ENCODE measurements at places on chromosomes 11 and 22.

DNA sequence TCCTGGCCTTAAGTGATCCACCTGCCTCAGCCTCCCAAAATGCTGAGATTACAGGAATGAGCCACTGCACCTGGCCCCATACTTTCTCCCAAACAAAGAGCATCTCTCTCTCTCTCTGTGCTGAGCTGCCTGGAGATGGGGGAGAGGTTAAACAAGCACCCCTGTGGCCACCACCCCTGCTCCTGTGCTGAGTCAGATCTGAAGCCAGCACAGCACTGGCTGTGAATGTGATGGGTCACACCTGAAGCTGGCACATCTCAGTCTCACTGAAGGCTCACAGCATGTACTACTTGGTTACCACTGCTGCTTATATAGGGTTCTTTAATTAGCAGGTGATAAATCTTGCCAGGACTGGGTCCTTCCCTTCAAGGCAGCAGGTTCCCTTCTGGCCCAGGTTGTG lies 10.8 kb upstream of the WEE1 start:
- DNase-seq = no peak

- no peak for DNase-seq
Observed at GRCh38 chr11:112656772-112657428, 304.3 kb upstream of the NCAM1 start.

DNA sequence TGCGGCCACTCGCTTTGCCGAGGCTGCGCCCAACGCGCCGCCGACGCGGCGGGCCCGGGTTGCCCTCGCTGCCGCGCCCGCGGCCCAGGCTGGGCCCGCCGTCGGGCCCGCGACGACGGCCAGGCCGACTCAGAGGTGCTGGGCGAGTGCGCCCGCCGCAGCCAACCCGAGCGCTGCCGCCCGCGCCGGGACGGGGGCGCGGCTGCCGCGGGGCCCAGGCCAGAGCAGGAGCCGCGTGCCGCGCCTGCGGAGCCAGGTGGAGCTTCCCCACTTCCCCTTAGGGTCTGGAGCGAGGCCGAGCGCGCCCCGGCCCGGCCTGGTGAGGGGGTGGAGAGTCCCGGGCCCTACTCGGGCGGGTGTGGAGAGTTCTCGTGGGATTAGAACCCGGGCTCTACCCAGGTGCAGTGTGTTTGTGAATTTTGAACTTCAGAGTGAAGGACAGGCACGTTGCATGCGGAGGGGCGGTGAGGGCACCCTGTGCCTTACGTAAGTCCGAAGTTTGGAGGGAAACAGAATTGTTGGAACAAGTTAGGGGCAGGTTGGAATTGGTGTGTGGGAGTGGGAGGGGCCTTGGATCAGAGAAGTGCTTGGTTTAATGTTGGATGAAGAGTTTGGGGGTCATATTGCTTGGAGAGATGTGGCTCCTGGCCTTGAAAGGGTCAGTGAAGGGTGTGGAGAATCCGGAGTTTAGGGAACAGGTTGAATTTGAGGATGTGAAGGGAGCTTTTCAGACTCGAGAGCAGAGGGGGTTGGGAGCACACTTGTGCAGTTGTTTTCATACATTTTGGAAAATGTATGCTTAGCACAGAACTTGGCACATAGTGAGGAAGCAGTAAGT lies 697 bp downstream of the RNF169 start:
- no peak for DNase-seq

DNA sequence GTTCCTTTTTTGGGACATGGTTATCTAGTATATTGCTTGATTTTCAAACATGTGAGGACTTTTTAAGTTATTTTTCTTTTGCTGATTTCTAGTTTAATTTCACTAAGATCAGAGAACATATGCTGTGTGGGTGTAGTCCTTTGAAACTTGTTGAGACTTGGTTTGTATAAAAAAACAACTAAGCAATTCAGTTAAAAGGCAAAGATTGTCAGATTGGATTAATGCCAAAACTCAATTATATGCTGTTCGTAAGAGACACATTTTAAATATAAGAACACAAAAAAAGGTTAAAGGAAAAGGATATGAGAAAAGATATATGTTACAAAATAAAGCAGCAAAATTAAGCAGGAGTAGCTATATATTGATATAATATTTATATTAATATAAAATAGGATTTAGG lies 17.8 kb upstream of the RRM1 start:
- no peak for DNase-seq

DNA sequence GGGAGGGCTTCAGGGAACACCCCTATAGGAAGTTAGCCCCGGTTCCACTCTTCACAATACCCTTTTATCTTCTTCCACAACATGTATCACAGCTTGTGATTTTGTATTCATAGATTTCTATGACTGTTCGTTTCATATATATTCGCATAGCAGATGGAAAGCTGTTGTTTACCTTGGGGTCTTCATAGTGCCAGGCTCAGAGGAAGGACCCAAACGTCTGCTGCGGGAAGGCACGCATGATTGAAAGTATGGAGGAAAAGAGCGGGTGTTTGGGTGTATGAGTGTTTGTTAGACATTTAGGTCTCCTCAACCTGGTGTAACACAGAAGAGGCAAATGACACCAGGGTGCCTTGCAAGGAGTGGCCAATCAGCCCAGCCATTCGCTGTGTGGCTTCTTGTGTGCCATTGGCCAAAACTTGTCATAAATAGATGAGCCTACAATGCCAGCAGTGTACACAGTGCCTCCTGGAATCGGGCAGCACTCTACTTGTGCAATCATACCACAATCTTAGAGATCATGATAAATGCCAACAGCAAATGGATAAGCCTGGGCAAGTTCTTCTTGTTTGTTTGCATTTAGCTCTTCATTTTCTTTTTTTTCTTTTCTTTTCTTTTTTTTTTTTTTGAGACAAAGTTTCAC lies 10.9 kb upstream of the ADA2 start:
- DNase-seq = no peak

DNA sequence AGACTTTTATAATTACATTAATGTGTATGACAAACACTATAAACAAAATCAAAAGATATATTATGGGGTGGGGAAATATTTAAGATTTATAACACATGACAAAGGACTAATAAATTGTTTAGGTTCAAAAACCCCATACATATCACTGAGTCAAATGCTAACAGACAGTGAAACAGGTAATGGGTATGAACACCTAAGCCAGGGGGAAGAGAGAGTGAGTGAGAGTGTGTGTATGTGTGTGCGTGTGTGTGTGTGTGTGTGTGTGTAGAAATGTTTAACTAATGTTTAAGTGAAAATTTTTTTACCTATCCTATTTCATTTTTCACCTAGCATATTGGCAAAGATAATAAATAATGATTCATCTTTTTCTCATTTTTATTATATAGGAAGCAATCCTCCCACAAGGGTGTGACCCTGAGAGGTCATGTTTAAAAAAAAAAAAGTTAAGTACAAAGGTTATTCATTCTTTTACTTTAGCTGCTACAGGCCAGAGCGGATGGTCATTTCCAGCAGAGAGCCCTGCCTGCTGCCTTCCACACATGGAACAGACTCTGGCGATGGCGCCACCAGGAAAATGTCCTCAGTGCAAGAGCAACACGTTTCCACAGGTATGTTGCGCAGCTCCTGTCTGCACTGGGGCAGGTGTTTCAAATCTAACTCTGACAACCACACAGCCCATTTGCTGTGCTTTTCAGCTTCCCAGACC lies 72.9 kb downstream of the PISD start:
- no peak for DNase-seq

DNA sequence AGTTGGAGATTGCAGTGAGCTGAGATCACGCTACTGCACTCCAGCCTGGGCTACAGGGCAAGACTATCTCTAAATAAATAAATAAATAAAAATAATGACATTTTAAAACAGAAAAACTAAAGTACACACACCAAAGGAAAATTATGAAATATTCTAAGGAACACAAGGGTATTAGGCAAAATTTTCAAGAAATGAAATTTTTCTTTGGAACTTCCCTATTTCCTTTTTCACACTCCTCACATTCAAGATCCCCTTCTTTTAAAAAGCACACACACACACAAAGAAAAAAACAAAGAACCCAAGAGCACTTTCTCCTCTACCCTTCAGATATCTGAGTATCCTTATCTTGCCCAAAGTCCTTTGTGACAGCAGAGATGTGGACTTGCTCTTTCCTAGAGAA lies 92.8 kb downstream of the CCDC73 start:
- no peak for DNase-seq

GRCh38 chr11:125441648-125442410 lies 54.2 kb downstream of the FEZ1 start:
- no peak for DNase-seq

DNA sequence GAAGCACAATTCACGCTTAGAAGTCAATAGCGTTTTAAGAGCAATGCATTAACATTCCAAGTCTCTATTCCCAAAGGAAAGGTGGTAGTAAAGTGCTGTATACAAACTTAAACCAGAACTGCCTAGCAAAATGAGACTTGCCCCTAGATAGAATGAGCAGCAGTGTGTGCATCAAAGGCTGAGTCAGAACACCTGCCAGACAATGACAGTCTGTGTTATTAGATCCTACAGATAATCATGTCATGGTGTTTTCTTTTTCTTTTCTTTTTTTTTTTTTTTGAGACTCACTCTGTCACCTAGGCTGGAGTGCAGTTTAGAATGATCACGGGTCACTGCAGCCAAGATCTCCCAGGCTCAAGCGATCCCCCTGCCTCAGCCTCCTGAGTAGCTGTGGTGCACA lies 1.6 kb downstream of the RTCB start:
- DNase-seq = no peak

GRCh38 chr22:24894220-24894975 lies 52.1 kb downstream of the LHFPL7 start:
- DNase-seq = no peak

DNA sequence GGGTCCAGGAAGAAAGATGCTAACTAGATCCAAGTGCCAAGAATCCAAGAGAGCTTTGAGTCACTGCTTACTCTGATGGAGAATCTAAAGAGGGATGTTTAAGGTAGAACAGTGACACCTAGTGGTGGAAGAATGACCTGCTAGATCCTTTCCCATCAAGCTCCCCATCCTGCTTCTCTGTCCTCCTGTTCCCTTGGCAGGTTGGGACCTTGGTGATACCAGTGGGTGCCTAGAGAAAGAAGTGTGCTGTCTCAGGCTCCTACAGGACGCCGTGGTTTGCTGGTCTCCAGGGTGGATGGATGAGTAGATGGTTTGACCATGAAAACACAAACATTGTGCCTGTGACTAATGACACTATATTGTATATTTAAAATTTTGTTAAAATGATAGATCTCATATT lies 383.7 kb downstream of the TMEM135 start:
- peak; percentile 76 for DNase-seq

DNA sequence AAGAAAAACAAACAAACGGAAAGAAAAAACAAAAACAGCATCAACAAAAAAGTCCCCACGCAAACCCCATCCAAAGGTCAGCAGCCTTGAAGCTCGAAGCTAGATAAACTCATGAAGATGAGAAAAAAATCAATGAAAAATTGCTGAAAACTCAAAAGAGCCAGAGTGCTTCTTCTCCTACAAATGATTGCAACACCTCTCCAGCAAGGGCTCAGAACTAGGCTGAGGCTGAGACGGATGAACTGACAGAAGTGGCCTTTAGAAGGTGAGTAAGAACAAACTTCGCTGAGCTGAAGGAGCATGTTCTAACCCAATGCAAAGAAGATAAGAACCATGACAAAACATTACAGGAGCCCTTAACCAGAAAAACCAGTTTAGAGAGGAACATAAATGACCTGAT lies 18.4 kb upstream of the FTH1 start:
- no peak for DNase-seq

GRCh38 chr11:12389676-12390657 lies 12.6 kb downstream of the PARVA start:
- peak; percentile 4 for DNase-seq

- peak; percentile 21 for DNase-seq
Observed at GRCh38 chr11:6443269-6444003, 2.6 kb upstream of the HPX start.

DNA sequence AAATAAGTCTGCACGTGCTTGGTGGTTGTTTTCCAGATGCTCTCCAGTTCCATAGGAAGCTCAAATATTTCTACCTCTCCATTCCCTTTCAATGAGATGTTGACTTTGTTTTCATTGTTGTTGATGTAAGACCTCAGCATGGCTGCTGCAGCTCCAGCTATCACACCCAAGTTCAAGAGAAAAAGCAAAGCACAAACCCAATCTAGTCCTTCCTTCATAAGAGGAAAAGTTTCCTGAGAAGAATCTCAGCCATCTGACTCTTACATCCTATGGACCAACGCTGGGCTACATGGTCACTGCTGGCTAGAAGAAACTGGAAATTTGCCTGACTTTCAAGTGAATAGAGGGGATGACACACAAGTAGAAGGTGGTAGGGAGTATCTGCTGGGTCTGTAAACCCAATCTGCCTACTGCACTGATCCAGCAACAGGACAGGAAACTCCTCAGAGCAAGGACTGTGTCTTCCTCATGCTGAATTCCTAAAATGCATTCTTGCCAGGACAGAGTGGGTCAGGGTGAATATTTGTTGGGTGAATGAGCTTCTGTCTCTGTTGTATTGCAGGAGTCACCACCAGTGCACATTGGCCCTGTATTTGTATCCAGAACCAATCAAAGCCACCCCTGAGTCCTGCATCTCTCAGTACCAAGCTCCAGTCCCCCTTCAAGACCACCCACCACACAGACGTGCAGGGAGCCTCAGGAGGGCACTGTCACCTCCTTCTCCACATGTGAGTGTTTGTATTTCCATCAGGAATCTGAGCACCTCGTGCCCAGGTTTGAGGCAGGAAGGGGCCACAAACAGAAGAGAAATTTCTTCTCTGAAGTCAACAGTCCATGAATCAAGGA lies 118.0 kb upstream of the IGLL5 start:
- DNase-seq = no peak

DNA sequence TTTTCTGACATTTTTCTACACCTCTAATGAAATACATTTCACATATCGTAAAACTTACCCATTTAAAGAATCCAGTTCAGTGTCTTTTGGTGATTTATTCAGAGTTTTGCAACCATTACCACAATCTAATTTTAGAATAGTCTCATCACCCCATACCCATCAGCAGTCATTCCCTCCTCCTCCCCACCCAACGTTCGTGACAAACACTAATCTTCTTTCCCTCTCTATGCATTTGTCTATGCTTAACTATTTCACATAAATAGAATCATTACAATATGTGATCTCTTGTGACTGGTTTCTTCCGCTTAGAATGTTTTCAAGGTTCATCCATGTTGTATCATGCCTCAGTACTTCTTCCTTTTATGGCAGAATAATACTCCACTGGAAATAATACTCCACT lies 9.5 kb downstream of the TTC28 start:
- no peak for DNase-seq

DNA sequence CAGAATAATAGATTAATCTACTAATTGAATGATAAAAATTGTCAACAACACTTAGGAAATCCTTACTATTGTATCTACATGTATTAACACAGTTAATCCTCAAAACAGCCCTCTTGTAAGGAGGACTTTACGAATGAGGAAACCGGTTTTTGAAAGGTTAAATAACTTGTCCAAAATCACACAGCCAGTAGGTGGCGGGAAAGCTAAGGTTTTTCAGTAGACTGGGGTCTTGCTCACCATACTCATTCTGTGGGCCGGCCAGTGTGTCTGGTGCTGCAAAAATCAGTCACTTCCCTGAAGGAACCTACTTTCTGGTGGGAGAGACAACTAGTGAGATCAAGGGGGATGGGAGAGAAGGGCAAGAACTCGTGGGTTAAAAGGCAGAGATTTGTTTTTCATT lies 3.8 kb downstream of the DCPS start:
- DNase-seq = peak; percentile 19

- no peak for DNase-seq
Observed at GRCh38 chr11:131481303-131481702, 110.9 kb downstream of the NTM start.

- no peak for DNase-seq
Observed at GRCh38 chr11:2110521-2110920, 28.7 kb downstream of the IGF2 start.

All from NCI-H1694 (cell line).